ENCODE measurements at places on chromosomes 7 and 10. TPM values are rescaled to one million over a fixed set of nuclear protein-coding genes. Genes with fewer than 3 reads are reported as not detected.
A peak's percentile ranks its signal among the peaks of the same experiment; 100 is the strongest.

PVRIG gene
- 29.8 TPM for total RNA-seq

OR2A42 gene
- not detected for total RNA-seq

GRCh38 chr10:44465401-44466115, 80.7 kb upstream of the CXCL12 start:
- DNase-seq = no peak

IL2RA gene
- total RNA-seq = 874 TPM

DNA sequence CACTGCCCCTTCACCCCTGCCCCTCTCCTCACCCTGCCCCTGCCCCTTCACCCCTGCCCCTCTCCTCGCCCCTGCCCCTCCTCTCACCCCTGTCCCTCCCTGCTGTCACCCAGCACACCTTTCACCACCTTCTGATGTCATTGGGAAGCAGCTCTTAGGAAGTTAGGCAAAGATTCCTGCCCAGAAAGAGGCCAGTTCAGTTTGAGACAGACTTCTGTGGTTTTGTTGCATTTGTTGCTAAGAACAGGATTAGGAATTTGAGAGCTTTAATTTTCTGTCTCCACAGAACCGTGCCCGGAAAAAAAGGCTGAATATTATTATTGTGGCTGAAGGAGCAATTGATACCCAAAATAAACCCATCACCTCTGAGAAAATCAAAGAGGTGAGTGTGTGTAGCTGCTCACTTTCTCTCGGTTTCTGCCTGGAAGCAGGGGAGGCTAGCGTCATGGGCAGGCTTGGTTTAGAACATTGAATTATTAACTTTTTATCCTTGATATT, 39.6 kb downstream of the PFKP start:
- DNase-seq = no peak

DNA sequence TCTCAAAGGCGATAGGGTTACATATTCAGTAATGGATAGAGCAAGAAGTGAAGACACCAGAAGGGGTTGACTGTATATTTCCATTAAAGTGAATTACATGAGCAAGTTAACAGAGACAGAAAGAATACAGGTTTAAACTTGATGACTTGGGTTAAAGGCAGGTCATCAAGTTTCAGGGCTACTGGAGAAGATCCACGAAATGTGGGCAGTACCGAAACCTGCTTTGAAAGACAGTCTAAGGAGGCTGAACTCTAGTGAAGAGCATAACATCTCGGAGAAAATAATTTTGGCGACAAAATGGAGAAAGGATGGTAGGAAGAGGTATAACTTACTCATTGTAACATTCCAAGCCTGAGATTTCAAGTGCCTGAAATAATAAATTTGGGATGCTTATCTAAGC, 26.6 kb upstream of the PLXDC2 start:
- no peak for DNase-seq

DNA sequence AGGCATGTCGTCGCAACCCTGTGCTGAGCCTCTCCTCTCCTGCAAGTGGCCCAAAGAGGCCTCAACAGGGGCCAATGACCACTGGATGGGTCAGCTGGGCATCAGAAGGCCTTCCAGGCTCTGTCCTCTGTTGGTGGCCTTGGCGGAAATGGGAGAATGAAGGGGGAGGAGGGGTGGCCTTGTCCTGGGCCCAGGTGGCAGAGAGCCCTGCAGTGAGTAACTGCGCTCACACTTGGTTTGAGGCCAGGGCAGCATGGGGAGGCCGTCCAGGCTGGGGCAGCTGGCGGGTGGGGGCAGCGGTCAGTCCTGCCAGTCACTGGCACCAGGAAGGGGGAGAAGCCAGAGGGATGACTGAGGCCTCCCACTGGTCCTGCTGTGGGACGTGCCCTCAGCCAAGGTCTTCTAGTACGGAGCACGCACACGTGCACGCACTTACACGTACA, 59.8 kb downstream of the LHPP start:
- DNase-seq = no peak

NRG3 gene
- total RNA-seq = not detected

- DNase-seq = no peak
Observed at GRCh38 chr7:45469103-45469502, 105.1 kb upstream of the ADCY1 start.

SPAM1 gene
- not detected for total RNA-seq

DNA sequence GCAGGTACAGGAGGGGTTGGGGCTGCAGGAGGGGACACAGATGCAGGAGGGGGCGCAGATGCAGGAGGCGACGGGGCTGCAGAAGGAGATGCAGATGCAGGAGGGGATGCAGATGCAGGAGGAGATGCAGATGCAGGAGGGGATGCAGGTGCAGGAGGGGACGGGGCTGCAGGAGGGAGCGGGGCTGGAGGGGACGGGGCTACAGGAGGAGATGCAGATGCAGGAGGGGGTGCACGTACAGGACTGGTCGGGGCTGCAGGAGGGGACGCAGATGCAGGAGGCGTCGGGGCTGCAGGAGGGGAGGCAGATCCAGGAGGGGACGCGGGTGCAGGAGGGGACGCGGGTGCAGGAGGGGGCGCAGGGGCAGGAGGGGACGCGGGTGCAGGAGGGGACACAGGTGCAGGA, 66.5 kb downstream of the VWA2 start:
- DNase-seq = no peak

DNA sequence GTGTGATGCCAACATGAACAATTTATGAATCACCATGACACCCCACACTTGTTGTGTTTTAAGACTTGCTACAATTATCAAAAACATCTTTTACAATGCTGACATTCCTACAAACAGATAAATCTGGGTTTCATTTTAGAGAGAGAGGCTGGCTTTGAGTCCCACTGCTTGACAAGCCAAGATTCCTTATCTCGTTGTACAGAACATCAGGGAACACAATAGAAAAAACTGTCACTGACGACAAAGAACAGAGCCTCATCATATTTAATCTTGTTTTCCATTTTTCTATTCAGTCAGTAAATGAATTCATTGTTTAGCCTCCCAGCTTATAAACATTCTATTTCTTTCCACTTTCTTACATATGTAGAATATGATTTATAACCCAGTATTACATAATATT, 461.6 kb upstream of the VSTM2A start:
- DNase-seq = no peak

DNA sequence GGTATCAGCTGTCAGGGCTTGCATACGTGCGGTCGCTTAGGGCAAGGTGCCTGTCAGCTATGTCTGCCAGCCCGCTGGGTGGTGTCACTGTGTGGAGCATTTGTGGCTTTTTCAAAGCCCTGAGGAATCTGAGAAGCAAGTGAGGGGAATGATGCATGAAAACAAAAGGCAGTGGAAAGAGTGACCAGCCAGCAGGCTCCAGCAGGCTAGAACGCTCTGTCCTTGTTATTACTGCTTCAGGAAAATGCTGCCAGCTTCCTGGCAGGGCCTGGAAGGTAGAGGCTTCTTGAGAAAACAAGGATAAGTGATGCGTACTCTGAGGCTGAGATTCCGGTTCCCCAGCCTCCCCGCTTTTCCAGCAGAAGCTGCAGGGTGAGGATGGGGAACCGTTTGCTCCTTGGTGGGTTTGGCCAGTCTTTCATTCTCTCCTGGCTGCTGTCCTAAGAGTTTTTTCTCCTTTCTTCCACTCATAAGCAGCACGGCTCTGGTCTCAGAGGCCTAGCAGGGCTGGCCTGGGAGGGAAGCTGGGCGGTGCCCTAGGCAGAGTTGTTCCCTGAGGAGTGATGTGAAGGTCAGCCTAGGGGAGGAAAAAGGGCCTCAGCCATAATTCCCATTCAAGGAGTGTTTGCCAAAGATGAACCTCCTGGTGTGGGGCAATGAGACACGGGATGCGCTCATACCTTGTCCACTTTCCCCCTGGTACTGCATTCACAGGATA, 42.8 kb upstream of the MKLN1 start:
- no peak for DNase-seq

ATAD1 gene
- 43.8 TPM for total RNA-seq

LHFPL3 gene
- not detected for total RNA-seq

DNA sequence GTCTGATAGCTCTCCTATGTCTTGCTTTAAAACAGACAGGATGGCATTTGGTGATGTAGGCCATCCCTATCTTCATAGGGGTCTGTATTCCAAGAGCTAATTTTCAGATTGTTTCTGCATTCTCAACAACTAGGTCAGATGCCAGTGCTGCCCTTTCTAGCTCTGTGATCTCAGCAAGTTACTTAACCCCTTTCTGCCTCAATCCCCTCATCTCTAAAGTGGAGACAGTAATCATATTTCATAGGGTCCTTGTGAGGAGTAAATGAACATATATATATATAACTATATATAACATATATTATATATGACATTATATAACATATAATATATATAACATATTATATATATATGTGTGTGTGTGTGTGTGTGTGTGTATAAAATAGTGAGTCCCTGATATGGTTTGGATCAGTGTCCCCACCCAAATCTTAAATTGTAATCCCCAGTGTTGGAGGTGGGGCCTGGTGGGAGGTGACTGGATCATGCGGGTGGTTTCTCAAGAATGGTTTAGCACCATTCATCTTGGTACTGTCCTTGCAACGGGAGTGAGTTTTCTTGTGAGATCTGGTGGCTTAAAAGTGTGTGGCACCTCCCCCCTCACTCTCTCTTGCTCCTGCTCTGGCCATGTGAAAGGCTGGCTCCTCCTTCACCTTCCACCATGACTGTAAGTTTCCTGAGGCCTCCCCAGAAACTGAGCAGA, 45.2 kb downstream of the HIPK2 start:
- DNase-seq = no peak

GRCh38 chr7:36667007-36667745, 57.1 kb downstream of the AOAH start:
- DNase-seq = no peak

GRCh38 chr10:541750-542371, 147.6 kb downstream of the DIP2C start:
- no peak for DNase-seq

DNA sequence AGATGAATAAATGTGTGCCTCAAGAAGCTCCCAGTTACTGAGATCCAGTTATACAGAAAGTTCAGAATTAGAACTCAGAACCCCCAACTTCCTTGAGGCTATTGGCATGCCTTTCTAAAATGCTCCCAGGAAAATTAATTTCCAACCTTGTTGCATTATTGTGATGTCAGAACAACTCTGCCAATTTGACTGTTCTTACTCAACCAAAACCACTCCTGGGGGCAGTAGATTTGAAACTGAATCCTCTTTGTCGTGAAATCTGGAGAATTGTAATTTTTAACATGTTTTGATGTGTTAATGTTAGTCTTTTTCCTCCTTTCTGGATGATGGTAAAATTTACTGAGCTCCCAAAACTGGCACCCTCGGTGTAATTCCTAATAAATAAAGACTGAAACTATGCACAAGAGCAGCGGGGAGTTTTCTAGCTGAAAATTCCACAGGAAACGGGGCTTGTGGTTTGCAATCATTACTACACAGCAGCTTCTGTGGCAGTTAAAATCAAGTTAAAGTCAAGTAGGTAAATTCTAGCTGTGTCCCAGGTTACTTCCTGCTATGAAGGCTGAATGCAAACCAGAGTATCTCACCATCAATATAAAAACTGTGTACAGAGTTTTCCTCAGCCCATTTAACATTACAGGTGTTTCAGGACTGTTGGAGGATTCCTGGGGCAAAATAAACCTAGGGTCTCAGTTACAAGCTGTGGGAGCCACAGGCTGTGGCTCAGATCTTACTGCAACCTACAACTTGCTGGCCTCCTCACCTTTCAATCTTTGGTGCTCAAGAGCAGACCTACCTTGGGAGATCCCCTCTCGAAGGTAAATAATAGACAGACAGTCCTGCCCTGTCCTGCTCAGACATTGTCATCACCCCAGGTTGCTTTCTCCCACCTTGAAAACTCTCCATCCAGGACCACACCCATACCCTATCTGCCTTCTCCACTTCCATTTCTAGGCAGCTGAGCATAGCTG, 156.3 kb upstream of the KMT2E start:
- peak; percentile 17 for DNase-seq

GRCh38 chr10:5844345-5845055, 31.3 kb upstream of the GDI2 start:
- DNase-seq = no peak

DNA sequence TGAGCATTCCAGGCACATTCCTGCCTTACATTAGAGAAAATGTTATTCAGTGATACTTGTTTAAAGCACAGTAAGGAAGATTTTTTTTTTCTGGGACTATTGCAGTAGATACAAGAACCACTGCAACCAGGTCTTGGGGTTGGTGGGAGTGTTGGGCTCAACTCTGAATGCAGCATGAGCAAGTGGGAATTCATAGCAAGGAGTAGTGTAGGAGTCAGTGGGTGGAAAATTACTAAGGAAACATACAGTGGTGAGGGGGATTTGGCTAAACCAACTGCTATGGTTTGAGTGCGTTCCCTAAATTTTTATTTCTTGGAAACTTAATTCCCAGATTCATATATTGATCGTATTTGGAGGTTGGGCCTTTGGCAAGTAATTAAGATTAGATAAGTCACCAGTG, 22.4 kb downstream of the WAC start:
- no peak for DNase-seq
